ENCODE measurements at places on chromosomes 7 and 10.

DNA sequence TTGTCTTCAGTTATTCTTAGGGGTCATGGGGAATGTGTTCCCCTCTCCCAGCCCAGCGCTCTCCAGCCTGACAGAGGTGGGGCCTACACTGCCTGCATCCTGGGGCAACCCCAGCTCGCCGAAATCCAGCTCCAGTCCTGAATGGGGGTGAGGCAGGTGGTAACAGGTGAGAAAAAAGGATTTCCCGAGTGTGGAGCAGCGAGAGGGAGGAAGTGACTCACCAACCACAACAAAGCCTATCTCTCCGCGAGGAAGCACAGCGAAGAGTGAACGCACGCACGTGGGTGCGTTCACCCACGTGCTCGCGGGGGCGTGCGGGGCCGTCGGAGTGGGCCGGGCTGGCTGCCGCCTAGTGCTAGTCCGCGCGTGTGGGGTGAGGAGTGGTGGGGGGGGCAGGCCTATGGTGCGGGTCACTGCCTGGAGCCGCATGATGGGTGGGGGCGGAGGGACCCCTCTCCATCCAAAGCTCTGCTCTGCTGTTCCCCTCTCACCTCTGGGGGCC, 855 bp upstream of the PALD1 start:
- DNase-seq = peak; percentile 64

DNA sequence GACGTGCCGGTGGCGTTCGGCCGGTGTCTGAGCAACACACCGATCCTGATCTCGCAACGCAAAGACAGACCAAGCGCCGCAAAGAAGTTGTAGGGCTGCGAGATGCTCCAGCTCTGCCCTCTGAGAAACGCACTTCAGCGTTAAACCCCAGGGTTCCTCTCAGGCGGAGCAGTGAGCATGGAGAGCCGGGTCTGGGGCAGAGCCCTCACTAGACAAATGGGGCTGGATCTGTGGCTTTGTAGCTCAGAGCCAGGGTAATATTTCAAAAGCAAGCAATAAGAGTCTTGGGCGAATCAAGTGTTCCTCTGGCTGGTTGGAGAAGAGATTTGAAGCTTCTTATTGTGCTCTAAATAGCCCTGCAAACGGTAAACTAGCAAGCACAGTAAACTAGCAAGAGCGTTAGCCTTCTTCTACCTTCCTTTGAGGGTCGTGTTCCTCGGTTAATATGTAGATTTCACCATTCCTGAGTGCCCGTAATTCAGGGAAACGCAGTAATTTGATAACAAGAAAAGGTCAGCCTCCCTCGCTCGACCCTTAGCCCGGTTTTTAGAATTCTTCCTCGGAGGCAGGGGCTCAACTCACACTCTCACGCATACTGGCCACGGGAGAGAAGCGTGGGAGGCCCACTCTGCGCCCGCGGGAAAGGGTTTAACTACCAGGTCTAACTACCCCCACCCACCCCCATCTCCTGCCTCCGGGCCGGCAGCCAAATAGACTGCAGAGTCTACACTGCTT, 6.7 kb downstream of the SKAP2 start:
- no peak for DNase-seq

- DNase-seq = no peak
Measured at GRCh38 chr10:117677890-117678500, 135.4 kb downstream of the EMX2 start.

GRCh38 chr7:121275204-121275603, 53.6 kb upstream of the WNT16 start:
- DNase-seq = no peak

GRCh38 chr10:96122824-96123223, 7.3 kb upstream of the ZNF518A start:
- no peak for DNase-seq

- no peak for DNase-seq
Measured at GRCh38 chr7:38630720-38631673, at the start of gene AMPH. TSS of gene AMPH (minus strand) at chr7:38631373. CDS start at chr7:38631351, 22 bp downstream.

GRCh38 chr10:13734151-13734550, 147.4 kb downstream of the PRPF18 start:
- DNase-seq = no peak

GRCh38 chr7:42244828-42245227, 7.8 kb upstream of the GLI3 start:
- DNase-seq = no peak

GRCh38 chr7:66779669-66780409, 39.3 kb downstream of the RABGEF1 start:
- no peak for DNase-seq

DNA sequence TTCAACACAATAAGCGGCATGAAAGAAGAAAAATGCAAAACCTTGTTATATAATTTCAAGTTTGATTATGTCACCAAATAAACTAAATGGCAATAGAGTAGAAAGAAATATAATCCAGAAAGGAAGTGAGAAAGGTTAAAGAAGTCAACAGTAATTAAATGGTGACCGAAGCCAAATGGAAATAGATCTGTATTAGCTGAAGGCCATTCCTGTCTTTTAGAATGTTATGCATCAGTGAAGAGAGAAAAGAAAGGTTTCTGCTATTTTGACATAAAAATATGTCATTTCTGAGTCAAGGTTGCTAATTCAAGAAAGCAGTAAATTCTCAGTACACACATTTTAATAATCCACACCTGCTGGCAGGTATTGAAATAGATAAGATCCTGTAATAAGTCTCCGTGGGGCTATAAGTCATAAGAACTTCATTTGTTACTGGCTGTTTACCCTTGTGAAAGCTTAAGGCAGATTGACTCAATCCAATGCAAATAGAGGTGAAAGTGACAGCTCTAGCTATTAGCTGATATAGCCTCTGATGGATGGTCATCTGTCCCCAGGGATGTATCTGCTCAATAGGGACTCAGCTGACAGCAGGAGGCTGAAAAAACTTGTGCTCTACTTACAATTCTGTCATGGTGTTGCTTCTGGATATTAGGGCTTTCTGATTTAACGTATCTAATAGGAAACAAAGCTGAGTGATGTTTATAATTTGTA, 152.1 kb downstream of the FZD1 start:
- DNase-seq = no peak

DNA sequence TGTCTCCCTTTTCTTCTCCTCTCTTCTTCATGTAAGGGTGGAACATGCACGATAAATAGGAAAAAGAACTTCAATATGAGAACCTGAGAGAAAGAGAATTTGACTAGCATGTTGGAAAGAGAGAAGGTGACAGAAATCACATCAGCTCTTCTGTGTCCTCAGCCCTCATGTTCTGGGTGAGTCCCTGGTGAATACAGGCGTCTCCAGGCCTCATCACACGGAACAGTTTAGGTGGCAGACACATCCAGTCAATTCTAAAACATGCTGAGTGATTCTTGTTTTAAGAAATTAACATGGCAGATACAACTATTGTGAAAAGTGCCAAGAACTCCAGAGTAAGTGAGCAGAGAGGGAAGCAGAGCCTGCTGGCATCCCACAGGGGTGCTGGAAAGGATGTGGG, 96.1 kb downstream of the FAM107B start:
- DNase-seq = no peak

Data from activated T-helper 1 cell treated with anti-CD3 and anti-CD28 coated beads, Interleukin-2, amount 50 U/mL, for 16 hours (primary cell).